ENCODE measurements at places on chromosomes 7 and 10. TPM values are rescaled to one million over a fixed set of nuclear protein-coding genes. Genes with fewer than 3 reads are reported as not detected.
A peak's percentile ranks its signal among the peaks of the same experiment; 100 is the strongest.

- no peaks in the 10 kb centered on the region for H3K4me1 ChIP-seq
- no peak overlapping the region for H3K4me3 ChIP-seq
- H3K27me3 ChIP-seq: no peaks in the 10 kb centered on the region
Observed at GRCh38 chr7:123562121-123562520, 4.5 kb upstream of the NDUFA5 start.

DNA sequence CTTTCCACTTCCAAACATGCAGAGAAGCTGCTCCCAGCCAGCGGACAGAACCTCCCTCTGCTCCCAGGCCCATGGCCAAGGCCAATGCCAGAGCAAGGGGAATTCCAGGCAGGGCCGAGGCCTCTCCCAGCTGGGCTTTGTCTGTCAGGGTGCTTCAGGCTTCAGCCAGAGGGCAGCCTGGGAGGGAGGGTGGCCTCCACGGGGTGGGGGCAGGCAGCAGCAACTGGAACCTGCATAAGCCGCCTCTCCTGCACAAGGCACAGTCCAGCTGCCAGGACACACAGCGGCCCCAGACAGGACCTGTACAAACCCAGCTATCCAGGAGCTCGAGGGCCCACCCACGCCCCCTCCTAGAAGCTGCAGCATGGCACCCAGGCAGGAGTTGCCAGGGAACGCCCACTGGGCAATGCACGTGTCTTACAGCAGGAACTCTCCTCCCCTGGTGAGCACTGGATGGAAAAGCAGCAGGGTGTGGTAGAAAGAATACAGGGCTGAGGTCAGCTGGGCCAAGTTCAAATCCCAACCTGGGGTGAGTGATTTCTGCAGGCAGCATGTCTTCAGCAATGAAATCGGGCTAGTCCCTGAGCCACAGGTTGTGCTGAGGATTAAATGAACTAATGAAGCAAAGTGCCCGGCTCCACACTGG lies 7.6 kb downstream of the FAM53B start:
- DNase-seq: peak; percentile 46
- H3K4me3 ChIP-seq: no peak overlapping the region
- peaks cover 28% of the 10 kb centered on the region for H3K4me1 ChIP-seq
- no peaks in the 10 kb centered on the region for H3K36me3 ChIP-seq
- H3K27me3 ChIP-seq: no peaks in the 10 kb centered on the region

DNA sequence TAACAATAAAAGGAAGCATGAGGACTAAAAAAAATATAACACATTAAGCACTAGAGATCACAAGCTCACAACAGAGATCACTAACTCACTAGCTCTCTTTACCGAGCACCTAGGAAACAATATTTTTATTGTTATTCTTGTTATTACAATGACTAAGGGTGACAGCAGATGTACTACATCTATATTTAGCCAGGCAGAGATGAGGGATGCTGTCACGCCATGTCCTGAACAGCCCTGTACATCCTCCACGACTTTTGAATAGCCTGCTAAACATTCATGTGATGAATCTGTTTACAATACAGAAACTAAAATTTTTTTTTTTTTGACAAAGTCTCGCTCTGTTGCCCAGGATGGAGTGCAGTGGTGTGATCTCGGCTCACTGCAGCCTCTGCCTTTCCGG lies 22.7 kb downstream of the FAM133B start:
- DNase-seq: no peak
- H3K4me1 ChIP-seq: peaks cover 6% of the 10 kb centered on the region
- no peak overlapping the region for H3K4me3 ChIP-seq
- H3K27ac ChIP-seq: peak overlapping the region; percentile 82
- peaks cover 27% of the 10 kb centered on the region for H3K36me3 ChIP-seq

HTRA1 gene
- 34.9 TPM for total RNA-seq

- H3K4me3 ChIP-seq: no peak overlapping the region
- no peak overlapping the region for H3K27ac ChIP-seq
- peak; percentile 4 for DNase-seq
- no peaks in the 10 kb centered on the region for H3K36me3 ChIP-seq
- peaks cover 4% of the 10 kb centered on the region for H3K27me3 ChIP-seq
Observed at GRCh38 chr10:98055841-98056516, 25.6 kb upstream of the CRTAC1 start.

DNA sequence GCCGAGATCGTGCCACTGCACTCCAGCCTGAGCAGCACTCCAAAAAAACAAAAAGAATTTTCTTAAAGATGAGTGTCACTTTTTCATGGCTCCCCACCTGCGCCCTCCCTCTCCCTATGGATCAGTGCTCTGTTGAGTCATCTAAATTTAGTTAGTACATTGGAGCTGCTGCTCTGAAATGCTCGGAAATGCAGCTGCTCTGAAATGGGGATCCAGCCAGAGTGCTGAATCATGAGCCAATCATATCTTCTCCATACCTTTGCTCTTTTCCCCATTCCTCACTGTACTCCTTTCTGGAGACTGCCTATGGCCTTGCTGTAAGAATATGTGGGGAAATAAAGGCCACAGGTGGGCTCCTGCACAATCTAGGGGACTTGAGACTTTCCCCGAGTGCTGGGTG lies 188.8 kb downstream of the ZNF438 start:
- no peaks in the 10 kb centered on the region for H3K27me3 ChIP-seq
- H3K4me3 ChIP-seq: no peak overlapping the region

CPN1 gene
- not detected for total RNA-seq

- H3K4me1 ChIP-seq: no peaks in the 10 kb centered on the region
- DNase-seq: no peak
- H3K4me3 ChIP-seq: no peak overlapping the region
- H3K27me3 ChIP-seq: no peaks in the 10 kb centered on the region
Observed at GRCh38 chr7:32809347-32809746, 82.2 kb downstream of the KBTBD2 start.

PTER gene
- total RNA-seq: 2.5 TPM

TMEM225B gene
- total RNA-seq: 0.43 TPM

DNA sequence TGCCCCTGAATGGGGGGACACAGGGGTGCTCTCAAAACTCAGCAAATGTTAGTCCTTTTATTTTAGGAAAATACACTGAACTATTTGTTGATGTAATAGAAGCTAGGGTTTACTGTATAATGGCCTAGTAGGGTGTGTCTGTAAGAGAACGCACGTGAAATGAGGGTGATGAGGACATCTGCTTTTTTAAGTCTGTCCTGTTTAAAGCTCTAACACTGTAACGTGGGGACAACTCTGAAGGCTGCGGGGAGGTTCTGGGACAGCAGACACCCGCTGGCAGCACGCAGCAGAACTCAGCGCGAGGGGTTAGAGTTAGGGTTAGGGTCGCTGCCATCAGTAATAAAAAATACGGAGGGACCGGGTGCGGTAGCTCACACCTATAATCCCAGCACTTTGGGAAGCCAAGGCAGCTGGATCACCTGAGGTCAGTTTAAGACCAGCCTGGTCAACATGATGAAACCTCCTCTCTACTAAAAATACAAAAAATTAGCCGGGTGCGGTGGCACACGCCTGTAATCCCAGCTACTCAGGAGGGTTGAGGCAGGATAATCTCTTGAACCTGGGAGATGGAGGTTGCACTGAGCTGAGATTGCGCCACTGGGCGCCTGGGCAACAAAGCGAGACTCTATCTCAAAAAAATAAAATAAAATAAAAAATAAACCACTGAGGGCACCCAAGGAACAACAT lies 98.0 kb downstream of the CTBP2 start:
- H3K27ac ChIP-seq: peak overlapping the region; percentile 84
- no peak for DNase-seq
- no peaks in the 10 kb centered on the region for H3K36me3 ChIP-seq
- no peaks in the 10 kb centered on the region for H3K27me3 ChIP-seq

GRCh38 chr10:78434886-78435285 lies 401.2 kb downstream of the RPS24 start:
- H3K27me3 ChIP-seq: peaks cover 33% of the 10 kb centered on the region
- H3K36me3 ChIP-seq: no peaks in the 10 kb centered on the region
- H3K4me1 ChIP-seq: no peaks in the 10 kb centered on the region
- no peak overlapping the region for H3K4me3 ChIP-seq
- H3K27ac ChIP-seq: no peak overlapping the region
- DNase-seq: no peak

PILRA gene
- total RNA-seq: 2.3 TPM

- peak overlapping the region; percentile 77 for H3K27ac ChIP-seq
- no peaks in the 10 kb centered on the region for H3K27me3 ChIP-seq
- H3K4me1 ChIP-seq: peaks cover 31% of the 10 kb centered on the region
- peak overlapping the region; percentile 25 for H3K4me3 ChIP-seq
- H3K36me3 ChIP-seq: no peaks in the 10 kb centered on the region
Observed at GRCh38 chr7:130141884-130142653, 63.1 kb downstream of the TMEM209 start.

DNA sequence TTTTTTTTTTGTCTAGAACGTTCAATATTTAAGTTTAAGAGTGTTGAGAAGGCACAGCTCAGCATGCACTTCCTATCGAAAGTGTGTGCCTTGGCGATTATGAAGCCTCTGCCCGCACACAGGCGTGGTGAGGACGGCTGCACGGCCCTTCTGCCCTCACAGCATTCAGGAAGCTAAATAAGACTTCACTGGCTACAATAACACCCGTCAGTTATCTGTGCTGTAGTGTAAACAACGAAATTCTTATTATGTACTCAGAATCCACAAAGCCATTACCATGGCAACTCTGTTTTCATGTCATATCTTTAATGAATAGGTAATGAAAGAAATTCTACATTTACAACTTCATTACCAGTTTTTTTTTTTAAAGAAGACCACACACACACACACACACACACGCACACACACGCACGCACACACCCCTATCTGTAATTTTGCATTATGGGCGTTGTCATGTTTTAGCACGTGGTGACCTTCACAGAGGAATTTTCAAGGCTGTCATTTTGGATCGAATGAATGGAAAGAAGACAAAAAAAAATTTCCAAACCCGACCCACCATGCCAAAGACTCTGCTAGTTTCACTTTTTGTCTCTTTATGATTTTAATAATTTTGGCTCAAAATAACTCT lies 254.8 kb upstream of the CTBP2 start:
- H3K27me3 ChIP-seq: no peaks in the 10 kb centered on the region
- H3K27ac ChIP-seq: no peak overlapping the region
- H3K4me3 ChIP-seq: no peak overlapping the region
- DNase-seq: no peak
- H3K4me1 ChIP-seq: peaks cover 10% of the 10 kb centered on the region

DNA sequence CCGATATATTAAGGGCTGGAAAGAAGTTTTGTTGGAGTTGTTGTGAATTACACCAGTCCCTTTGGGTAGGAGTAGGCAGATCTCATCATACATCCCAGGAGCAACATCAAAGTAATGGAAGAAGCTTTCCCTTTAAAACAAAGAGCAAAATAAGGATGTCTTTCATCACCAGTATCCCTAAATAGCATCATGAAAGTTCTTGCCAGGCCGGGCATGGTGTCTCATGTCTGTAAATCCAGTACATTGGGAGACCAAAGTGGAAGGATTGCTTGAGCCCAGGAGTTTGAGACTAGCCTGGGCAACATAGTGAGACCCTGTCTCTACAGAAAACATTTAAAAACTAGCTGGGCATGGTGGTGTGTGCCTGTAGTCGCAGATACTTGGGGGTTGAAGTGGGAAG lies 38.7 kb downstream of the LRRC20 start:
- no peak overlapping the region for H3K4me3 ChIP-seq
- H3K27ac ChIP-seq: no peak overlapping the region
- H3K36me3 ChIP-seq: no peaks in the 10 kb centered on the region
- no peak for DNase-seq
- no peaks in the 10 kb centered on the region for H3K4me1 ChIP-seq
- H3K27me3 ChIP-seq: no peaks in the 10 kb centered on the region

- no peak for DNase-seq
- no peaks in the 10 kb centered on the region for H3K4me1 ChIP-seq
- H3K4me3 ChIP-seq: no peak overlapping the region
- H3K36me3 ChIP-seq: no peaks in the 10 kb centered on the region
- H3K27me3 ChIP-seq: no peaks in the 10 kb centered on the region
Observed at GRCh38 chr7:99648843-99649242, 31.0 kb downstream of the CYP3A5 start.

RALA gene
- 68.6 TPM for total RNA-seq

GRCh38 chr10:105797234-105797890 lies 1156.3 kb downstream of the SORCS3 start:
- H3K27ac ChIP-seq: no peak overlapping the region
- H3K4me1 ChIP-seq: no peaks in the 10 kb centered on the region
- H3K27me3 ChIP-seq: no peaks in the 10 kb centered on the region

CAV2 gene
- total RNA-seq: 161 TPM

MMD2 gene
- not detected for total RNA-seq

PMS2 gene
- total RNA-seq: 17.8 TPM

- DNase-seq: peak; percentile 89
- H3K27ac ChIP-seq: peak overlapping the region; percentile 11
- H3K36me3 ChIP-seq: no peaks in the 10 kb centered on the region
- H3K27me3 ChIP-seq: no peaks in the 10 kb centered on the region
- peaks cover 21% of the 10 kb centered on the region for H3K4me1 ChIP-seq
- no peak overlapping the region for H3K4me3 ChIP-seq
Observed at GRCh38 chr10:23345861-23346260, 1.3 kb upstream of the C10orf67 start.

DNA sequence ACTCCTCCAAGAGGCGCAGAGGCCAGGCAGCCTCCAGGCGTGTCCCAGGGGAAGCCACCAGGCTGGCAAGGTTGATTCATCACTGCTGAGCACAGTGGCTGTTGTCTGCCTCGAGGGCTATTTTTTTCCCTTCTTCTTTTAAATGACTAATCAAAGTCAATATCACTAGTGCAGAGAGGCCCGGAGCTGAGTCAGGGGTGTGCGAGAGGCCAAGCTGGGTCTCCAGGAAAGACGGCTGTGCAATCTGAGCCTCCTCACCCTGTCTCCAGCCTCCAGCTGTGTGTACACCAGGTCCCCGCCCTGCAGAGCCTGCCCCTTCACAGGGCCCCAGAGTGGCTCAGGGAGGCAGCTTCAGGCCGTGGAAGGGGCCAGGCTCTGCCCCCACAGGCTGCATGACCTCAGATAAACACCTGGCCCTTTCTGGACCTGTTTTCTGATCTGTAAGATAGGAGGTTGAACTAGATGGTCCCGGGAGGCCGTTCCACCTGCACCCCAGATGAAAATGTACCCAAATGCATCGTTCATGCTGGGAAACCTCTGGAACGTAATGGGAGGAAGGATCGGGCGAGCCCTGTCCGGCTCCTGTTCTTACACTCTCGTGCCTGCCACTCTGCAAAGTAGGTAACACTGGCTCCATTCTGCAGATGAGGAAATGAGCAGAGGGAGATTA lies 3.7 kb downstream of the STX1A start:
- H3K27ac ChIP-seq: peak overlapping the region; percentile 95
- DNase-seq: peak; percentile 90
- H3K4me1 ChIP-seq: peaks cover 46% of the 10 kb centered on the region
- peak overlapping the region; percentile 26 for H3K4me3 ChIP-seq
- peaks cover 16% of the 10 kb centered on the region for H3K36me3 ChIP-seq
- no peaks in the 10 kb centered on the region for H3K27me3 ChIP-seq

GRCh38 chr7:10300577-10300976 lies 673.1 kb upstream of the PHF14 start:
- no peaks in the 10 kb centered on the region for H3K36me3 ChIP-seq
- H3K27me3 ChIP-seq: no peaks in the 10 kb centered on the region
- no peak overlapping the region for H3K27ac ChIP-seq
- H3K4me1 ChIP-seq: no peaks in the 10 kb centered on the region

- peaks cover 11% of the 10 kb centered on the region for H3K4me1 ChIP-seq
- H3K27ac ChIP-seq: no peak overlapping the region
Observed at GRCh38 chr10:78578929-78579328, 489.8 kb upstream of the ZMIZ1 start.

SORCS1 gene
- 1.1 TPM for total RNA-seq

- peaks cover 4% of the 10 kb centered on the region for H3K4me1 ChIP-seq
- no peak overlapping the region for H3K4me3 ChIP-seq
- no peak for DNase-seq
- no peak overlapping the region for H3K27ac ChIP-seq
Observed at GRCh38 chr10:12586741-12587140, 237.4 kb downstream of the CAMK1D start.
